ENCODE measurements at places on chromosomes 4 and X. TPM values are rescaled to one million over a fixed set of nuclear protein-coding genes. Genes with fewer than 3 reads are reported as not detected.
A peak's percentile ranks its signal among the peaks of the same experiment; 100 is the strongest.

FAT1 gene
- total RNA-seq, result 132 TPM

GRCh38 chrX:40402831-40403533, 177.8 kb upstream of the ATP6AP2 start:
- no peaks in the 10 kb centered on the region for H3K4me1 ChIP-seq
- no peak overlapping the region for H3K4me3 ChIP-seq
- H3K27me3 ChIP-seq, result peaks cover 89% of the 10 kb centered on the region
- no peak overlapping the region for H3K27ac ChIP-seq
- DNase-seq, result peak; percentile 29

GRCh38 chr4:69907151-69907550, 23.7 kb upstream of the CSN1S1 start:
- no peaks in the 10 kb centered on the region for H3K36me3 ChIP-seq
- H3K4me1 ChIP-seq, result peaks cover 6% of the 10 kb centered on the region
- no peak overlapping the region for H3K4me3 ChIP-seq
- no peak for DNase-seq

GRCh38 chr4:155974476-155974749, 20.7 kb upstream of the CTSO start:
- H3K4me1 ChIP-seq, result no peaks in the 10 kb centered on the region
- H3K36me3 ChIP-seq, result no peaks in the 10 kb centered on the region
- H3K4me3 ChIP-seq, result no peak overlapping the region
- H3K27ac ChIP-seq, result no peak overlapping the region
- DNase-seq, result no peak

GRCh38 chr4:776743-777441, 49.0 kb downstream of the CPLX1 start:
- H3K36me3 ChIP-seq, result peaks cover 64% of the 10 kb centered on the region
- peaks cover 17% of the 10 kb centered on the region for H3K4me1 ChIP-seq
- H3K4me3 ChIP-seq, result no peak overlapping the region
- DNase-seq, result no peak

- no peaks in the 10 kb centered on the region for H3K27me3 ChIP-seq
- H3K27ac ChIP-seq, result no peak overlapping the region
- H3K4me1 ChIP-seq, result peaks cover 29% of the 10 kb centered on the region
Measured at GRCh38 chrX:153969904-153970356, 1.7 kb downstream of the HCFC1 start.

RAB28 gene
- 18.7 TPM for total RNA-seq

DNA sequence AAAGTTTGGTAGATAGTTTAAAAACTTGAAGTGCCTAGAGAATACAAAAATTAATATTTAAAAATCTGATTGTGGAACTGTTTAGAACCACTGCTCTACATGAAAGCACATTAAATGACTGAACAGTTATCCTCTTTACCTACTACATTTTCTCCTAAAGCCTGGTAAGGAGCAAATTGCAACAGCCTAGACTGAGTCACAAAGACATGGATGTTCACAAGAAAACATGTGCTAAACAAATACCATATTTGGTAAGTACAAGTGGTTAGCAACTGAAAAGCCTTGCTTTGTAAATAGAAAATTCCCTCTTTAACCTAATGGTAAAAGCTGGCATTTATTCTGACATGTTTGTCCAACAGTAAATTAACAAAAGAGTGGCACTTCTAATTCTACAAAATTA, 203.1 kb downstream of the FBXO8 start:
- peak; percentile 7 for DNase-seq
- H3K27ac ChIP-seq, result no peak overlapping the region
- peaks cover 45% of the 10 kb centered on the region for H3K27me3 ChIP-seq
- no peaks in the 10 kb centered on the region for H3K36me3 ChIP-seq
- H3K4me3 ChIP-seq, result no peak overlapping the region

TCEAL7 gene
- not detected for total RNA-seq

Data from MCF 10A (cell line).